ENCODE measurements at places on chromosomes 7 and 10.

- peak; percentile 97 for DNase-seq
These were observed 64.4 kb upstream of the PDGFA start for GRCh38 chr7:584122-584465.

DNA sequence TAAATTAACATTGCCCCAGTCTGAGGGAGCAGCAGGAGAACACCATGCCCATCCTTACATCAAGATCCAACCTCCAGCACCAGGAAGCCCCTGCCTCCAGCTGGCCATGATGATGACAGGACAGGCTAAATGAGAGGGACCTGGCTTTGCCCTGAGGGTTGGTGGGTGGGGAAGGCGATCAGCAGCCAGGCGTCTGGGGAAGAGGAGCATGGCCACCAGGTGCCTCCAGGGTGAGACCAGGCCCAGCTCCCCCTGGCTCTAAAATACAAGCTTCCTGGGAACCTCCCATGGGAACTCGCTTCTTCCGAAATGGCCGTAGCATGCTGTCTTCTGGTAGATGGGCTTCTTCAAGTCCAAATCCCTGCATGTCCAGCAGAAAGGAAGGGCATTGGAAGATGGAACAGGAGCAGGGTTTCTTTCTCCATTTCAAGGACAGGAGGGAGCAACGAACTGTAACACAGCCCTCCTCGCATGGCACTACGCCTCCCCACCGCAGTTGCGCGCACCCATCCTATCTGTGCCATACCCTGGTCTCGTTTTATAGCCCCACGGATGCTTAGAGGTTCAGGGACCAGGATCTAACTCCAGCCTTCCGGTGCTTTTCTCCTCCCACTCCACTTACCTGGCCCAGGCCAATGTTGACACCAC is 15.8 kb downstream of the MAT1A start:
- DNase-seq = no peak

DNA sequence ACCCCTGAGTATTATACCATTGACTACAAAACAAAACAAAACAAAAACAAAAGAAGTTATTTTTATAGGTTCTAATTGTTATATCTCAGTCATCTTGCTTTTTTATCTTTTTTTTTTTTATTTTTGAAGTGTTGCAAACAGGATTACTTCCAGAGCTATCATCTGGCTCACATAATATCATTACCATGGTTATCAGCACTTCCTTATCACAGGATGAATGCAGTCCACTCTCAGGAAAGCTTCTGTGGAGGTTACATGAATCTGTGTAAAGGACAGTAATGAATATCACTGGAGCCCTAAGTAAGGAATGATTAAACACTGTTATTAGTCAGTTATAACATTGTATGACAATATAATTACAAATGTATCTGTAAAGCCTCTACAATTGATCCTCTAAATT is 451.5 kb downstream of the PLXDC2 start:
- DNase-seq = no peak

- no peak for DNase-seq
These were observed 830 bp downstream of the IMPDH1 start for GRCh38 chr7:128408709-128409595.

- no peak for DNase-seq
These were observed 285.1 kb downstream of the ZEB1 start for GRCh38 chr10:31604096-31604495.

DNA sequence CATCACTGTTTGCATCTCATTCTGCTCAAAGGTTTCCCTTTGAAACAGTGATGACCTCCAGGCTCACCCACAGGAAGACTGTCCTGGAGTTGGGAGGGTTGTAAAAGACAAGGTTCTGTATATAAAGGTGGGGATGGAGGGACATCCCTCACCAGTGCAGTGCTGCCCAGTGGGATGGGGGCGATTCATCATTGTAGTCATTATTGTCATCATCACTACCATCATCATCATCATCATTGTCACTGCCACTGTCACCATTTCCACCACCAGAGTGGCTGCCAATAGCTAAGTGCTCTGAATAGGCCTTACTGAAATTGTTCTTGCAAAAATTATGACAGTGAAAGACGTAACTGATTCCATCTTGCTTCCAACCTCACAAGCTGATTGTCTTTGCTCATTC is 24.7 kb downstream of the MRPS24 start:
- no peak for DNase-seq

DNA sequence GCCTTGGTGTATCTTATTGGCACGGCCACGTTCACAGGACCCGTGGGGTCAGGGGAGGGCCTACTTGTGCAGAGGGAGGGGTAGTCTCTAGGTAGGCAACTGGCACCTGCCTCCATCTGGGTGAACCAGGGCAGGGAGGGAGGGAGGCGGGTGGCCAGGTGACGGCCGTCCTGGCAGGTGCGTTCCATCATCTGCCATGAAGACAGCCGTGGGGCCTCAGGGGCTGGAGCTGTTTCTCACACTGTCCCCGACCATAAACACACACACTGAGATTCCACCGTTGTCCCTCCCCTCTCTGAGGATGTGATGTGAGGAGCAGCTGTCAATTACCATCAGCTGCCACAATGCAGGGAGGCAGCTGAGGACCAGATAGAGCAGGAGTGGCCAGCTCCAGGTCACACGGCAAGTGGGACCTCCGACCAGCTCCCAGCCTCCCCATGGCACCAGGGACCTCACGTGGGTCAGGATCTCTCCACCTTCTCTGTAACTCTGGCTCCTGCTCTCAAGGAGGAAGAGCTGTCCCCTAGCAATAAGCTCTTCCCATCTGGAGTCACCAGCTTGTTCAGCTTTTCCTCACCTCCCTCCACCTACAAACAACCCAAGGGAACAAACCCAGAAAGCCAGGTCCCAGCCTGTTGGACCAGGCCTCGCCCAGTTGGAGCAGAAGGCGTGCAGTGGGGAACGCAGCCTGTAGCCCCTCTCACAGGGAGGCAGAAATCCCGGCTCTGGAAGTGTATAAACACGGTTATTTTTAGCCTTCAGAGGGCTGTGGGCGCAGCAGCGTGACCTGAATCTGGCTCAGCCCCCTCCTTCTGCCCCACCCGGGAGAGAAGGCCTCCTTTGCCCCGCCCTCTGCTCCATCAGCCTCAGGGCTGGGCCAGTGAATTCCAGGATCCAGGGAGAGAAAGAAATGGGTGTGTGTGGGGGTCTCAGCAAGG is 33.1 kb downstream of the ZMIZ1 start:
- DNase-seq = no peak

DNA sequence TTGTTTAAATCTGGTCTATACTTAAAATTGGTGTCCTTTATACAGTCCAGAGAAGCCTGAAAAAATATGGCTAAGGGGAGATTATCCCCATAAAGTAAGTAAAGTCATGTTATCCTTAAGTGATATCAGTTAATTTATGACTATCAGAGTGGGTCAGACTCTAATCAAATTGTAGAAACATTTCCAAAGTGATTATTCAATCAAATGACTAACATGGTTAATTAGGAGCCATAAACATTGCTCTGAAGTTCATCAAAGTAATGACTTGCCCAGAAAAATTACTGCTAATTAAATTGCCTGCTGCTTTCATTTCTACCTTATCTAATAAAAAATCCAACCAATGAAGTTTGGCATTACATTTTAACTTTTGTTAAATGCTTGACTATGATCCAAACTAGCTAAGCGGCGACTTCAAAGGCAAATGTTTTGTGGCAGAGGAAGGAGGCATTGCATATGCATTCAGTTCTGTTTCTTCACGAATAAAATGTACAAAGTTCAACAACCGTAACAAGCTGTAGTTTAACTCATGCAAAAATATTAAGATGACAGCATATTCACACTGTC is 76.7 kb downstream of the ETV1 start:
- DNase-seq = no peak

- DNase-seq = peak; percentile 11
These were observed 16.9 kb downstream of the TCAF1 start for GRCh38 chr7:143884969-143885559.

All from CD4-positive, CD25-positive, alpha-beta regulatory T cell (primary cell).